ENCODE measurements at places on chromosomes 16 and 17. TPM values are rescaled to one million over a fixed set of nuclear protein-coding genes. Genes with fewer than 3 reads are reported as not detected.

GRCh38 chr16:12095275-12096156 lies 119.0 kb downstream of the SNX29 start:
- H3K4me3 ChIP-seq = no peak overlapping the region
- H3K27me3 ChIP-seq = no peaks in the 10 kb centered on the region
- H3K36me3 ChIP-seq = no peaks in the 10 kb centered on the region
- H3K27ac ChIP-seq = no peak overlapping the region
- DNase-seq = no peak

DNA sequence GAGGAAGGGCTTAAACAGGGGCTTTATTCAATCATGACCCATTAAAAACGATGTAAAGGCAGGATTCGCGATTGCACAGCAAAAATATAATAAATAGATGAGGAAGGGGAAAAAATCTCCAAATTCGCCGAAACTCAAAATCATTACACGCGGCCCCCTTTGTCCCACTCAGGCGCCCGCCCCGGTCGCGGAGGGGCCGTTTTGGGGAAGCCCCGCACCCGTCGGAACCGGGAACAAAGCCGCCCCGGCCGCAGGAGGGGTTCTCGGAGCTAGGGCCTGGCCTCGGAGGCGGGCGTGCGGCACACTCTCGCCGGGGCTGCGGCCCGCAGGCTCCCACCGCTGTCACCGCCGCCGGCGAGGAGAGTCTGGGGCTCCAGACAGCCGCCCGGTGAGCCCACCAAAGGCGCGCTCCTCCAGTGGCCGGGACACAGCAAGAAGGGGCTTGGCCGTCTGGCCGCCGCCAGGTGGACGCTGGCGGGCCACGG lies 521 bp downstream of the C16orf87 start:
- H3K36me3 ChIP-seq = peaks cover 4% of the 10 kb centered on the region
- peak overlapping the region; percentile 77 for H3K4me3 ChIP-seq
- H3K4me1 ChIP-seq = peaks cover 6% of the 10 kb centered on the region

GRCh38 chr17:79617740-79618382 lies 7.0 kb upstream of the RBFOX3 start:
- H3K27ac ChIP-seq = no peak overlapping the region
- no peaks in the 10 kb centered on the region for H3K36me3 ChIP-seq
- H3K4me1 ChIP-seq = no peaks in the 10 kb centered on the region
- DNase-seq = no peak
- peaks cover 22% of the 10 kb centered on the region for H3K27me3 ChIP-seq
- H3K4me3 ChIP-seq = no peak overlapping the region

DNA sequence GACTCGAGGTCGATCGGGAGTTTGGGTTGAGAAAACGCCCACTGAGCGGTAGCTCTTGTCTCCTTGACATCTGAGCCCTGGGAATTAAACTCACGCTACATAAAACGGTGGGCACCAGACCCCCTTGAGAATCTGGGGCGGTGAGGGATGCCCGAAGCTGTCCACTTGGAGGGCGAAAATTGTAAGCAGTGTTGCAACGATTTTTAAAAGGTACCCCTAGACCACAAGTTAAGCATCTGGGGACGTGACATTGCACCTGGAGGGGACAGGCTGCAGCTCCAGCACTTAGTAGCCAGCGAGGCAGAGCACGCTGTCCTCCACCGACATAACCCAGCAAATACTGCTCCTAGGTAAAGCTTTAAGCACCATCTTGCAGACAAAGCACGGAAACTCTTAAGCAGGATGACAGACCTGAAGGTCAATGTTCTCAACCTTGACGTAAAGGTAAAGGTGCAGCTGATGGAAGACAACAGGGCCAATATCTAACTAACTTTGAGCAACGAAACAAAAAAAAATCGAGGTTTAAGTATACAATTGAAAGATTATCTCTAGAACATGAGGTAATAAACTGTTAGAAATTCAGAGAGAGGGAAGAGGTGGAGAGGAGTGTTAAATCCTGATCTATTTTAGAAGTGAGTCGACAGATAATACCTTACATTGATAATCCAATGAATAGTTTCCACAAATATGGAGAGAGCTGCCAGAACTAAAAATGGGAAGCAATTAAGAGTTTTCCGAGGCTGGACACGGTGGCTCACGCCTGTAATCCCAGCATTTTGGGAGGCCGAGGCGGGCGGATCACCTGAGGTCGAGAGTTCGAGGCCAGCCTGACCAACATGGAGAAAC lies 921 bp upstream of the CDR2 start:
- H3K4me1 ChIP-seq = peaks cover 24% of the 10 kb centered on the region
- H3K27me3 ChIP-seq = no peaks in the 10 kb centered on the region
- no peak for DNase-seq

DNA sequence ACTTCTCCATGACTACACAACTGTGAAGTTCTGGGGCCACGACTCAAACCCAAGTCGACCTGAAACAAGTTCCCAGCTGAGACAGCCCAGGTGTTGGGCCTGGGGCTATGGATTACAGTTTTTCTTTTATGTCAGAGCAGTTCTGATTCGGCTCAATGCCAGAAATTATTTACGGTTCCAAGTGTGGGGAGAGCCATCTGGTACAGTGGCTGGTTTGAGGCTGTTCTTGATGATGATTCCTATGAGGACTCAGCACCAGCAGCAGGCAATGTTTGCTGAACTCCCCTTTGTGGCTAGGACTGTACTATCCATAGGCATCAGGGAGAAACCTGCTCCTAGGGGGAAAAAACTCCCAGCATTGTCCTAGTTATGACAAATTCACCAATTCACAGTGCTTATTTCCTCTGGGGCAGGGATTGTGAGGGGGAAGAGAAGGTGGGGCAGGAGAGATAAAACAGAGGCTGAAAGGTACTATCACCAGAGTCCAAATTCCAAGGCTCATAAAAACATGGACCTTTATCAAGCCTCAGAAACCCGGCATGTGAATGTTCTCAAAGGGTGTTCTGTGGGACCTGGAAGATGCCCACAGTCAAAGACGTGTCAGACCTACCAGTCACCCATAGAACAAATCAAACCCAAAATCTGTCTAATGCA lies 18.2 kb upstream of the CMTM4 start:
- H3K4me1 ChIP-seq = no peaks in the 10 kb centered on the region
- no peaks in the 10 kb centered on the region for H3K27me3 ChIP-seq
- H3K27ac ChIP-seq = no peak overlapping the region
- DNase-seq = no peak

- H3K27ac ChIP-seq = no peak overlapping the region
- no peaks in the 10 kb centered on the region for H3K27me3 ChIP-seq
- no peak overlapping the region for H3K4me3 ChIP-seq
- DNase-seq = no peak
- H3K4me1 ChIP-seq = no peaks in the 10 kb centered on the region
Measured at GRCh38 chr16:9034056-9034455, 57.4 kb upstream of the HAPSTR1 start.

GRCh38 chr17:66310528-66311148 lies 8.2 kb downstream of the PRKCA start:
- H3K4me3 ChIP-seq = no peak overlapping the region
- H3K36me3 ChIP-seq = peaks cover 15% of the 10 kb centered on the region
- peaks cover 12% of the 10 kb centered on the region for H3K4me1 ChIP-seq
- DNase-seq = no peak

- H3K36me3 ChIP-seq = peaks cover 5% of the 10 kb centered on the region
- peaks cover 30% of the 10 kb centered on the region for H3K4me1 ChIP-seq
- DNase-seq = no peak
Measured at GRCh38 chr16:678858-679813, 1.1 kb upstream of the STUB1 start.

DNA sequence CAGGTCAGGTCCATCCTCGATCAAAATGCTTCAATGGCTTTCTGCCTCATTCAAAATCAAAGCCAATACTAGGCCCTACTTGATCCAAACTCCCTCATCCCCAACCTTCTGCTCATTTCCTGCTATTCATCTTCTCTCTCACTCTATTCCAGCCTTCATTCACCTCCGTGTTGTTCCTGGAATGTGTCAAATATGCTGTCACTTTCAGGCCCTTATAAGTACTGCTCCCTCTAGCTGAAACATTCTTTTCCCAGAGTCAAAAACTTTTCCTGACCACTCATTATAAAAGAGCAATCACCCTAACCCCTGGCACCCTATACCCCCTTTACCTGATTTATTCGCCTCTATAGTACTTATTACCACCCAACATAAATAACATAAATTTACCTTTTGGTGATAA lies 303.7 kb upstream of the PMFBP1 start:
- DNase-seq = no peak
- H3K27me3 ChIP-seq = no peaks in the 10 kb centered on the region
- H3K36me3 ChIP-seq = no peaks in the 10 kb centered on the region
- no peak overlapping the region for H3K27ac ChIP-seq
- H3K4me1 ChIP-seq = no peaks in the 10 kb centered on the region

- DNase-seq = no peak
- H3K27ac ChIP-seq = no peak overlapping the region
- H3K4me3 ChIP-seq = no peak overlapping the region
Measured at GRCh38 chr16:12417815-12418211, 385.9 kb downstream of the CPPED1 start.

DNA sequence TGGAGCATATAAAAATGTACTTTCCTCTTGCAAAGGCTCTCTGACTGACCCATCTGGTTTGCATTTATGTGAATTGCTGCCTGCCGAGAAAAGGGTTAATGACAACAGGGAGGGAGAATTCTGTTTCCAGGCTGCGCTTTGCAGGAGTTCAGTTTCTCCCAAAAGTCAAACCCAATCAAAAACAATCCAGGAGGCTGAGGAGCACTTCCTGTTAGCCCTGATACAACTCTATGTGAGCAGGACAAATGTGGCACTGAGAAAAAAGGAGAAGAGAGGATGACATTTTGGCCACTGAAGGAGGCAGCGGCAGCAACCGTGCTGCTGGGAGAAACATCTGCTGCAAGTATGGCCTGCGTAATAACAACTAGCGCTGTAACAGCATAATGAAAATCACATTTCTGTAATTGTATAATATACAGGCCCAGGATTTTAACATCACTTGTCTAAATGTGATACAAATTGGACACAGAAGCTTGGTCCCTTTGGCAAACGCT lies 26.8 kb upstream of the ELAC2 start:
- H3K4me3 ChIP-seq = no peak overlapping the region
- no peaks in the 10 kb centered on the region for H3K36me3 ChIP-seq
- no peak for DNase-seq
- no peak overlapping the region for H3K27ac ChIP-seq

DNA sequence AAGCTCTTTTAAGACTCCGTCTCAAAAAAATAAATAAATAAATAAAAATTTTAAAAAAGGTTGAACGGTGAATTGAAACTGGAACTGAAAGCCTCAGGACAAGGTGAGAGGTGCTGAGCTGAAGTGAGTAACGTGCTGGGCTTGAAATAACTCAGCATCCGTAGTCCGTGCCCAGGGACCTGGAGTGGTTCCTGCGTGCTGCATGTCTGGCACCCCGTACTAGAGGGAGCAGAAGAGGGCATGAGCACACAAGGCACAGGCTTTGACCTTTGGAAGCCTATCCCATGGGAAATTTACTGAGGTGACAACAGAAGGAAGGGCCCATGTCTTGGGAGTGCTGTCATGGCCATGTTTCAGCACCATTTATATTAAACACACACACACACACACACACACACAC lies 4.5 kb upstream of the MEIOB start:
- H3K4me1 ChIP-seq = peaks cover 13% of the 10 kb centered on the region
- no peak overlapping the region for H3K4me3 ChIP-seq
- H3K27ac ChIP-seq = no peak overlapping the region
- no peak for DNase-seq
- H3K36me3 ChIP-seq = no peaks in the 10 kb centered on the region

DNA sequence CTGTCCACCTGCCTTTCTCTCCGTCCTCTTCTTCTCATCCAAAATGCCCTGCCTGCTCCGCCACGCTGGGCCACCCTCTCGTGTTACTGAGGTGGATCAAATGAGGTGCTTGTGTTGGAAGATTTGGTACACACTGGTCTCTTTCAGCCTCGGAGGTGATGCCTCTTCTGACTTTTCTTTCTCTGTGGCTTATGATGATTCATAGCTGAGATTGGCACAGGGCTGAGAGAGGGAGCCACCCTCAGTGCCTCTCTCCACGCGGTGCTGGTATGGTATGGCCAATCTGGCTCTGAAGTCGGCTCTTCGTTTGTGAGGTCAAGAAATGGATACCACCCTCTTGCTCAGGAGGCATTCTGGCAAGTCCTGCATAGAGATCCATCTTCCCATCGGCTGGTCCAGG lies 82.4 kb downstream of the PLCG2 start:
- H3K27ac ChIP-seq = no peak overlapping the region
- no peak overlapping the region for H3K4me3 ChIP-seq
- H3K36me3 ChIP-seq = no peaks in the 10 kb centered on the region
- DNase-seq = no peak
- H3K27me3 ChIP-seq = no peaks in the 10 kb centered on the region
- H3K4me1 ChIP-seq = no peaks in the 10 kb centered on the region

GRCh38 chr16:50393858-50394802 lies 25.3 kb upstream of the BRD7 start:
- no peak for DNase-seq
- no peak overlapping the region for H3K4me3 ChIP-seq
- no peaks in the 10 kb centered on the region for H3K4me1 ChIP-seq
- H3K27me3 ChIP-seq = no peaks in the 10 kb centered on the region

DNA sequence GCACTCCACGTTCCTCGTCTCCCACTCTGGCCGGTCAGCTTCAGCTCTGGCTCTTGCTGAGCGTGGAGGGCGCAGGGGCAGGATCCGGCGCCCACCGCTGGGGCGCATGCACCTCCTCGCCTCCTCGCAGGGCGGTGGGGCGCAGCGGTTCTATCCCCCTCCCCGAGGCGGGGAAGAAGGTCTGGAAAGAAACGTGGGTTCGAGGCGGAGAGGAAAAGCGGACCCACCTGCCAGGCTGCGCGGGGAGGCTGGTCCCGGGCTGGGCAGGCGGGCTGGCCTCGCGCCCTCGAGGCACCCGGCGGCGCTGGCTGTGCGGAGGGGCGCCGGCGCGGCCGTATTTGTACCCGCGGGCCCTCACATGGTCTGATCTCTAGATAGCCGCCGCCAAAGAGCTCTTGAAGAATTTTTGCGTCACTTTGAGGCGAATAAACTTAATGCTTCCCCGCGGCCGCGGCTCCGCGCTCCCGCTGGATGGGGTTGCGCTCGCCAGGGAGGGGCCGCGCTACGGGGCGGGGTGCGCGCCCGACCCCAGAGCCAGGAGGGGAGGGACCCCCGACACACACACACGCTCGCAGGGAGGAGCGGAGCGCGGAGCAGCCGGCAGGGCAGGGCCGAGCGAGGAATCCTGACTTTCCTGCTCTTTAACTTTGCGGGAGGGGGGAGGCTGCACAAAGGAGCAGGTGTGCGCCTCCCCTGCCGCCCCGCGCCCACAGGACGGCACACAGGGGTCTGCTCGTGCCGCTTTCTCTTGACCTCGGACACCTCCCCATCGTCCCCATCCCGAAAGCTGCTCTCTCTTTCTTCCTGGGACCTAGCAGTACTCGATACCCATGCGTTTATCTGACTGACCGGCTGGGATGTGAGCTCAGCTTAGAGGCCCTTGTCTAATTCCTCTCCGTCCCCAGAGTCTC lies at the start of gene SLC6A4:
Gene SLC6A4, minus strand, starts transcription at position 312 of the 911 bp plus-strand sequence. CDS start 13,739 bp downstream, outside the sequence.
- DNase-seq = no peak
- H3K4me1 ChIP-seq = peaks cover 20% of the 10 kb centered on the region
- H3K4me3 ChIP-seq = peak within 1 kb of the TSS; percentile 63
- H3K27ac ChIP-seq = no peak within 1 kb of the TSS

GRCh38 chr17:69269131-69269998 lies 40.7 kb upstream of the ABCA10 start:
- H3K27ac ChIP-seq = no peak overlapping the region
- H3K36me3 ChIP-seq = no peaks in the 10 kb centered on the region
- no peak for DNase-seq
- no peak overlapping the region for H3K4me3 ChIP-seq
- H3K4me1 ChIP-seq = no peaks in the 10 kb centered on the region
- no peaks in the 10 kb centered on the region for H3K27me3 ChIP-seq

Gene PRR35
- 2.2 TPM for total RNA-seq

Gene FBRS
- total RNA-seq = 103 TPM

Gene QRICH2
- 0.92 TPM for total RNA-seq

Gene OR1E1
- total RNA-seq = not detected

Gene TLCD3A
- total RNA-seq = 30.4 TPM

Gene SPATA22
- total RNA-seq = not detected

Gene BICDL2
- 0.21 TPM for total RNA-seq

Data from Panc1 (cell line).